Activated T-helper 1 cell treated with anti-CD3 and anti-CD28 coated beads, Interleukin-2, amount 50 U/mL, for 16 hours (primary cell): ENCODE measurements at places on chromosomes 6 and 20.

GRCh38 chr6:154508573-154509375 lies 1.7 kb downstream of the CNKSR3 start:
- DNase-seq, result no peak

DNA sequence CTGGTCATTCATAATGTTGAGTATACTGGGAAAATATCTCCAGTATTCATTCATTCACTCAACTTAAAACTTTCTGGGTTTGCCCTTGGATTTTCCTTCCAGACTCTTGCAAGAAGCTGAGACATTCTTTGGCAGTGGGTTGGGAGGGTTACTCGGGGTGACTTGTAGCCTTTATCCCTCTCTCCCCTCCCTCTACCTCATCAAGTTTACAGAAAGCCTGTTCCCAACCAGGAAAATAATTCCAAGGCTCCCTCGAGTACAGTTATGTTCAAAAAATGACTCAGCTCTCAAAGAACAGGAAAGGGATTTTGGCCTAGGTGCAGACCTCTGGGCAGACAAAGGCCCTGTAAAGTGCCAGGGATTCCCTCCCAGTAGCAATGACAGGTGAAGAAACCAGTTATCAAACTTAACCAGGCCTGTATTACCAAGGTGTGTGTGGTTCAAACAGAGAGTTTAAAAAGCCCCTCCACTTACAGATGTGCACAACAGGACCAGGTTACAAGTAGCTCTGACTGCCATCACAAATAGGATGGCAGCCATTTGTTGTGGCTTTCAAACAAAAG lies 22.2 kb downstream of the FKBP1A start:
- no peak for DNase-seq

DNA sequence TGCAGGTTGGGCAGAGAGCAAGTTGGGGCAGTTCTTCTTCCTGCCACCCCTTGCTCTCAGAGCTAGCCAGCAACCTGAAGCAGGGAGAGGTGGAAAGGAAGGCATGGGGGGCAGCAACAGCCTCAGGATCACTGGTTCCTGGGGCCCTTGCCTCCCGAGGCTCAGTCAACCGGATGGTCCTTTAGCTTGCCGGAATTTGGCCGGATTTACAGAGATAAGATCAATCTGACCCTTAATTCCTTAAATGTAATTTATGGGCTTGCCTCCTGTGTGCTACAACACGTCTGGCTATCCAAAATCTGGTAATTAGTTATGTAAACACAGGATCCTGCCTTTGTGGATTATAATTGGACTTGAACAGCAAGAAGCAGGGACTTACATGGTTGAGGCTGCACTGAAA lies 19.5 kb upstream of the TCP11 start:
- no peak for DNase-seq

- no peak for DNase-seq
Observed at GRCh38 chr20:53922901-53923314, 147.5 kb downstream of the BCAS1 start.

DNA sequence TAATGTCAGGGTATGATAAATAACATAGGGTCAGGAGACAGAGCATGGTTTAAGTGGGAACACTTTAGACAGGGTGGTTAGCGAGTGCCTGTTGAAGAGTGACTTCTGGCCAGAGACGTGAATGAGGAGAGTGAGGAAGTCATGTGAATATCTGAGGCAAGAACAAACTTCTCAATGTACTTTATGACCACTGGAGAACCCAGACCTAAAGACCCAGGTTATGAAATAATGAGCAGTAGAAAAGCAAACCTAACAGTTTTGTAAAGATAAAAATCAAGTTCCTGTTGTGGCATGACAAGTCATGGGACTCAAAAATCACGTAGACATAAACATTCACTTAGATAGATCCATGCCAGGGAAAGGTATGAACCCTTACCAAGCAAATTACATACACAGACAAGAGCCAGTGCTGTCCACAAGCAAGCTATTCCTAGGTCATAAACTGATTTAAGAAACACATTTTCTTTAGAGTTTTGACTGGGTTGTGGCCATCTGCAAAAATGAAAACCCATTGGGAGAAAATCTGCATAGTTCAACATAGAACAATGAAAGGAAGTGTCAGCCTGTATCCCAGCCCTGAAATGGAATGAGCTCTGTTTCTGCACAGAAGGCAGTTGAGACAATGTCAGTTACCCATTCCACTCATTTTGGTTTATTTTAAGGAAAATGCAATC lies 2.2 kb upstream of the MYCT1 start:
- no peak for DNase-seq

- no peak for DNase-seq
Observed at GRCh38 chr6:137759624-137760023, 107.4 kb upstream of the TNFAIP3 start.

- no peak for DNase-seq
Observed at GRCh38 chr6:10861086-10861485, 20.8 kb downstream of the GCM2 start.

DNA sequence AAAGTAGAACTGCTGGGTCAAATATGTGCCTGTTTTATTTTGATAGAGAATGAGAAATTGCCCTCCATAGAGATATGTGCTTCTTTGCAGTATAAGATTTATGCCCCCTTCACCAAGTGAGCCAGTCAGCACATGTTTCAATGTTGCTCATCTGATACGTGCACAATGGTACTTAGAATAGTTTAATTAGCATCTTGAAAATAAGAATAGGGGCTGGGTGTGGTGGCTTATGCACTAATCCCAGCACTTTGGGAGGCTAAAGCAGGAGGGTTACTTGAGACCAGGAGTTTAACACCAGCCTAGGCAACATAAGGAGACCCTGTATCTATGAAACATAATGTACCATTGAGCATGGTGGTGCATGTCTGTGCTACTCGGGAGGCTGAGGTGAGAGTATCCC lies 20.3 kb upstream of the C20orf204 start:
- no peak for DNase-seq

- no peak for DNase-seq
Observed at GRCh38 chr6:78810698-78811097, 56.7 kb upstream of the IRAK1BP1 start.
